ENCODE measurements at places on chromosomes 11 and 22.

DNA sequence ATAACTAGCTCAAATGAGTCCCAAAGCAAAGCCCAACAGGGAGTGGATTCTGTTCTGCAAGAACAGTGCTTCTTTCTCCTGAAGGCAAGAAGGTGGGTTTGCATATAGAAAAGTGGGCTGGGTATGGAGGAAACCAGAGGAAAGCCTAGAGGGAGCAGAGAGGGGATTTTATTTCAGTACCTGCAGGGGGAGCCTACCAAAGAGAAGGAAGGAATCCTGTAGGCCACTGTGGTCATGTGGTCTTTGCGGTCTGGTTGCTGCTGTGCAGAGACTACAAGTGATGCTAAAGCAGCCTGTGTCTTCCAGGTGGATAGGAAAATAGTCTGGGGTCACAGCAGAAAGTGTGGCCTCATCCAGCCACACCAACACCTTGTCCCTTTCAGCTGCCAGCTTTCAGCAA, 33.2 kb upstream of the ZBTB16 start:
- DNase-seq = peak; percentile 29

DNA sequence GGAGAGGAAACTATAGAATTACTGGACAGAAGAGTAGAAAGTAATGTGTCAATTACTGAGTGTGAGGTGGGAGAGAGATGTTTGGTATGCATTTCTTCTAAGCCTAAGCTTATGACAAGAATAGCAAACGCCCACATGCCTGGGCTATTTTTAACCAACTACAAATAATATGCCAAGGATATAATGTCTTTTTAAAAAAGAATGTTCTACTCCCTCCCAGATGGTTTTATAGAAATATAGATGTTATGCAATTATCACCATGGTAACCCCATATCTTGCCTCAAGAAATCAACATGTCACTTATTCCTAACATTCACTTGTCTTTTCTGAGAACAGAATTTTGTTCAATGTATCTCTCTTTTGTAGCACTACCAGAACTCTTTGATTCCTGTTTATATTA, 996.7 kb upstream of the CHORDC1 start:
- DNase-seq = peak; percentile 5

GRCh38 chr11:62680825-62681240, 2.0 kb upstream of the UBXN1 start:
- no peak for DNase-seq

GRCh38 chr22:40377931-40378330, 7.5 kb downstream of the SGSM3 start:
- DNase-seq = no peak

GRCh38 chr22:42515896-42516295, 3.7 kb downstream of the RRP7A start:
- DNase-seq = peak; percentile 71

DNA sequence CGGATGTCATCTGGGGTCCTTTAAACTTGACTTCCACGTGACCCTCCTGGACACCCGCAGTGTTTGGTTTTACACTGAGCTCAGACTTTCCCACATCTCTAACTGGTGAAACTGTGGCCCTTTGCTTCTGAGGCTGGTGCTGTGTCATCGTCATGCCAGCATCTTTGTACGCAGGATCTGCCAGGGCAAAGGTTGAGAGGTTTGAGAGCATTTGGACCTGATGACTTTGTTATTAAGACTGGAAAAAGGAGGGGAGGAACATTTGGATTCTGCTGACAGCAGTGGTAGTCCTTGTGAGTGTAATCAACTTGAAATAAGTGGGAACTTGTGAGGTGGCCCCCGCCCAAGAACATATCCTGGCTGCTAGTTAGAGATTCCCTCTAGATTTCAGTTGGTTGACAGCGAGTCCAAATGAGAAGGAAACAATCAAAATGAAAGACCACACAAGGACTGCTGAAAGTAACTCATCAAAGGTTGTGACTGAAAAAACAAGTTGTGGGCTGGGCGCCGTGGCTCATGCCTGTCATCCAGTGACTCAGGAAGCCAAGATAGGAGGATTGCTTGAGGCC, 102.5 kb downstream of the KIAA1671 start:
- DNase-seq = no peak

- DNase-seq = no peak
Measured at GRCh38 chr11:119983240-119983732, 154.6 kb downstream of the TRIM29 start.

DNA sequence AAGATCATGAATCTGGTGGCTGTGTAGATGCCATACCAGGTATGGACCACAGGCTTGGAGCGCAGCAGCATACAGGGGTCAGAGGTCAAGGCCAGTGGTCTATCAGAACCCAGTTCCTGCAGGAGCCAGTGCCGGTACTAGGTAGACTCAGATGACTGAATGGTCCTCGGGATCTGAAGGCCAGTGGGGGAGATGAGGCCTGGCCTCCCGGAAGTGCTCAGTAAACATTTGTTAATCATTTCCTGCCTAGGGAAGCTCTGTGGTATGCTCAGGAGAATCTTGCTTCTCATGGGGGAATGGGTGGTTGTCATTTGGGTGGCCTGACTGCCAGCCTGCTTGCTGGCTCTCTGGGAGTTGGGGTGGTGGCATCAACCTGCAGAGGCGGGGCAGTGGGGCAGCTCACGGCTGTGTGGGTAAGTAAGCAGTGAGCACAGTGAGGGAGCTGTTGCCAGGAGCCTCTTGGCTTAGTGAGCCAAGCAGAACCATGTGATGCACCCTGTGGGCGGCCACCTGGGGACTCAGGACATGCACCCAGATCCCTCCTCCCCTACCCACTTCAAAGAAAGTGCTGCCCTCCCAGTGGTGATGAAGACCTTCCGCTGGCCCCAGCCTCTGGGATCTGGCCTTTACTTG, 33.0 kb downstream of the PTPRJ start:
- peak; percentile 88 for DNase-seq

- DNase-seq = no peak
Measured at GRCh38 chr11:74949753-74950137, 679 bp downstream of the SPCS2 start.

- no peak for DNase-seq
Measured at GRCh38 chr22:27692243-27692642, 109.3 kb downstream of the MN1 start.

DNA sequence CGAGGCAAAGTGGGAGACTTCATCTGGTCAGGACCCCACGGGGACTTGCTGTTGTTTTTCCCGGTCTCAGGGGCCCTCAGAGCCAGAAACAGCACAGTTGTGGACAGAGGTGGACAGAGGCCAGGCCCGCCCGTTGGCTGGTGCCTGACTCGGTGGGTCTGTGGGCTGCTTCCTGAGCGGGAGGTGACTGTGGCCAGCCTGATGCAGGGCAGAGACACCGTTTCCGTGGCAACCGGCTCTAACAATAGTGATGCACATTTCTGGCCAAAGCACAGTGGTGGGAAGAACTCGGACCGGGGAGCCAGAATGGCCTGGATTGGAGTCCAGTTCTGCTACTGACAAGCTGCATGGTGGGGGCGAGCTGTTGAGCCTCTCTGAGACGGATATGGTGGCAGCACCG, 58.7 kb upstream of the ATXN10 start:
- no peak for DNase-seq

DNA sequence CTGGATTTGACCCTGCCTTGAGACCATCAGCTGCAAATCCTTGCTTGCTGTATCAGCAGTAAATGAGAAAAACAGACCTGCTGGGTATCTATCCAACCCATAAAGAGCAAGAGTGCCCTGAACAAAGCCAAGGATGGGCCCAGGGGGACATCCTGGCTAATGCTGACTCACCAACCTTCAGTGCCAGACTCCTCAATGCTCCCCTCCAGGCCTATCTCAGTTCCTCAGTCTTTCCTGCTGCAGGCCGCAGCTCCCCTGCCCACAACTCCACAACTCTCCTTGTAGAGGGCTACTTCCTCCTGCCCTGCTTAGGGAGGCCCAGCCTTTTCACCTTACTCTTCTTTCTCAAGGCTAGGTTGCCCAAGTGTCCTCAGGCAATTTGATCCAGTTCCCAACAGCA, 2.6 kb downstream of the LAMTOR1 start:
- DNase-seq = no peak

GRCh38 chr11:78954696-78955095, 380.0 kb upstream of the NARS2 start:
- no peak for DNase-seq

- no peak for DNase-seq
Measured at GRCh38 chr22:17726006-17726927, 48.0 kb downstream of the BID start.

DNA sequence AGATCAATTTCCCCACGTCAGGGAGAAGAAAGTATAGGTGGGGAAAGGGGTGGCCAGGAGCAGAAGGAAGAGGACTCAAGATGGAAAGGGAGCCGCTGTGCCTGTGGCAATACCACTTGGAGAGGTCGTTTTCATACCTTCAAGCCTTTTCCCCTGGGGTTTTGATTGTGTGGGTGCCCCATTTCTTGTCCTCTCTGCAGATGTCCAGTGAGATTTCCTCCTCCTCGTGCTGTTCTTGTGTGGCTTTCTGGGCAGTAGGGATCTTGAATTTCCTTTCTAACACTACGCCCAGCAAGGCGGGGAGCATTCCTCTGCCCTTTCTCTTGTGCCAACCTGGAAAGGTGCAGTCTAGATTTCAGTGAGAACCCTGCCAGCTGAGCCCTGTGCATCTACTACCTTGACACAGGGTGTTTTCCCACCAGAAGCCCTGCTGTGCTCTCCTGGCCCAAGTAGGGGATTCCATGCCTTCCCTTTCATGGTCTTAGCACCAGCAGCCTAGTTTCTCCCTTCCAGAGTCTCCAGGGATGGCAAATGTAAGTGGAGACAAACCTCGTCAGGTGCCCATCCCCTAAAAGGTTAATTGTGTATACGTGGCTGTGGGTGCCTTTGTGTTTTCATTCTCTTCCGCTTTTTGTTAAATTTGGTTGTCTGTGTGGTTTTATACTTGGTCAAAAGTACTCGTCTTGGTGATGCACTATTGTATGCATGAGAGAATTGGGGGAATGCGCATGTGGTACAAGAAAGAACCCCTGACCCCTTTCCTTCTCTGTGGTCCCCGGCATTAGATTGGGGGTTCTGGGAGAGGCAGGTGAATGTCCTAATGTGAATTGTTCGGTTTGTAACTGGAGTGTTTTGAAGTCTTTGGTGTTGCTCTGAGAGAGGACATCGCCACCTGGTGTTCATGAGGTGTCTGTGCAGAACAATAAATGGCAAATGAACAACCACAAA, 71.4 kb upstream of the MPEG1 start:
- DNase-seq = peak; percentile 78

DNA sequence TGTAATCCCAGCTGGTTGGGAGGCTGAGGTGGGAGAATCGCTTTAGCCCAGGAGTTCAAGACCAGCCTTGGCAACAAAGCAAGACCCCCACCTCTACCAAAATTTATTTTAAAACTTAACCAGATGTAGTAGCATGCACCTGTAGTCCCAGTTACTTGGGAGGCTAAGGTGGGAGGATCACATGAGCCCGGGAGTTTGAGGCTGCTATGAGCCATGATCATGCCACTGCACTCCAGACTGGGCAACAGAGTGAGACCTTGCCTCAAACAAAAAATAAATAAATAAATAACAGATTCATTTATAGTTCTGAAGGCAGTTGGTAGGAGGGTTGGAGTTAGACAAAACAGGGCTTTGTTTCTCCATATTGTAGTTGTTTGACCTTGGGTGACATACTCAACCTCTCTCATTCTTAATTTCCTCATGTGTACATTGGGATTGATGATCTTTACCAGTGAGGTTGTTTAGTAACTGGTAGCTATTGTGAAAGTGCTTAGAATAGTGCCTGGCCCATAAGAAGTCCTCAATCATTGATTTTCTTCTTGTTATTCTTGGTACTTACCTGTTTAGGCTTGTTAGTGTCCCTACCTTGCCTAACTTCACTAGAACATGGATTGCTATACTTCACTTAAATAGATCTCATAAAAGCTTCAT, 79.1 kb downstream of the EMSY start:
- DNase-seq = no peak

DNA sequence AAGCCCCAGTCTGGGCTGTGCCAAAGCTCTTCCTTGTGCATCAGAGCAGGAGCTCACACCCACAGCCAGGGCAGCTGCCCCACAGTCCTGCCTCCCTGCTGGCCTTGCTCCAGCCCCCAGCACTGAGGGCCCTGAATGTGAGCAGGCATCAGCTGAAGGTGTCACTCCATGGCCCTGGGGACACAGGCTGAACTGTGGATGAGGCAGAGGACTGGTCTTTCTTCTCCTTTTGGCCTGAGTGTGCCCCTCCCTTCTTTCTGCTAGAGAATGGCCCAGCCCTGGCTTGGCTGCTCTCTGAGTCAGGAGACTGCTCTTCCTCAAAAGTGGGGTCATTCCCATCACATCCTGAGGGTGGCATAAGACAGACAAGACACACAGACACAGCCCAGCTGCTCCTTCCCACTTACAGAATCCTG, 16.2 kb downstream of the OTOG start:
- no peak for DNase-seq

DNA sequence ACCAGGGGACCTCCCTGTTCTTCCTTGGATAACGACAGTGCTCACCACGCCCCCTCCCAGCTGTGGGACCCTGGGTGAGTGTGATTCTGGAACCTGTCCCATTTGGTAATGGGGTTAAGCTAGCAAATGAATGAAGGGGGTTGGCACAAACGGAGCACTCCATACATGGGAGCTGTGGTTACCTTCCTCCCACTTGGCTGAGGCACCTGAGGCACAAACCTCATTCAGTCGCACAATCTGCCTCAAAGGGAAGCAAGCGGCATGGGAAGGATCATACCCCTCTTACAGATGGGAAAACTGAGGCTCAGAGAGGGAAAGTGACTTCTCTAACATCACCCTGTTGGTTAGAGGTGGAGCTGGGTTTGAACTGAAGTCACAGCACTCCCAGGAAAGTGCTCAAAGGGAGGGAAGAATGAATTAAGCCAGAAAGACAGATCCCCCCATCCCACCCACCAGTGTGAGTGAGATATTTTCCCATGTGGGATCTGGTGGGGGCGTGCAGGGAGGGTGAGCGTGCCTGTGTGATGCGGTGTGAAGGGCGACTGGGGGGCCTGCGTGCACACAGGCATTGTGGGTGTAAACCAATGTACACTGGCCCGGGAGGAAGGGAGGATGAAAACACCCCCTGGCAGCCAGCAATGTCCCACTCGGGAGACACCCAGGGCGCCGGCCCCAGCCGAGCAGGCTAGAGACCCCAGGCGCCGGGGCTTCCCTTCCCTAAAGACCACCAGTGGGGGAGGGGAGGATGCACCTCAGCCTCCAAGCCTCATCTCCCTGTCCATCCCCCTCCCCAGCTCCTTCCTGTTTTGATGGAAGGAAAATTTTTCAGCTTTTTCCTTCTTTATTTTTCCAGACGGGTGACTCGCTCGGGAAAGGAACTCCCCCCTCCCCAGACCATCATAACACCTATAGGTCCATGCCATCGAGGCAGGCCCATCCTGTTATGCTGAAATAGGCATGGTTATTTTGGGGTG, 8.0 kb upstream of the PDGFB start:
- no peak for DNase-seq

Measured in kidney (tissue), 22 donors.